Suppressor macrophage (primary cell): ENCODE measurements at places on chromosomes 4 and X.

DNA sequence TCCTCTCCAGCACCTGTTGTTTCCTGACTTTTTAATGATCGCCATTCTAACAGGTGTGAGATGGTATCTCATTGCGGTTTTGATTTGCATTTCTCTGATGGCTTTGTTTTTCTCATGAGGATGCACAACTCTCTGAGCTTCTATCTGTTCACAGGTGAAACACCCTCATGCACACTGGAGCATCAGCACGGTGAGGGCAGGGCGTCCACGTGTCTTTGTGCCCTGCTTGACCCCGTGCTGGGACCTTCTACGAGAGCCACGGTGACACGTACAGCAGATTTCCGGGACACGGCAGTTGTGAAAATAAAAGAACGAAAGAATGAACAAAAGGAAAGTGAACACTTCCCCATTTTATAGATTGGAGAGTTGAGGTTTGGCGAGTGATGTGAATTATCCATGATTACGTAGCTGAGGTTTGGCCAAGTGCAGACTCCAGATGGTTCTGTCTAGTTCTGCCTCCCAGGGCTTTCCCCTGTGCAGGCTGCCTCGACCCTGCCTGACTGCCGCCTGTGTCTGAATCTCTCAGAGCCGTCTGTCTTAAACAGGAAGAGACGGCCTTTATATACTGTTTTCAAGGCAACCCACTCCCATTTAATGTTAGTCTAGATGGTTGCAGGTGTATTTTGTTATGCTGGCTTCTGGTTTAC, 67.8 kb upstream of the SORBS2 start:
- DNase-seq = no peak

DNA sequence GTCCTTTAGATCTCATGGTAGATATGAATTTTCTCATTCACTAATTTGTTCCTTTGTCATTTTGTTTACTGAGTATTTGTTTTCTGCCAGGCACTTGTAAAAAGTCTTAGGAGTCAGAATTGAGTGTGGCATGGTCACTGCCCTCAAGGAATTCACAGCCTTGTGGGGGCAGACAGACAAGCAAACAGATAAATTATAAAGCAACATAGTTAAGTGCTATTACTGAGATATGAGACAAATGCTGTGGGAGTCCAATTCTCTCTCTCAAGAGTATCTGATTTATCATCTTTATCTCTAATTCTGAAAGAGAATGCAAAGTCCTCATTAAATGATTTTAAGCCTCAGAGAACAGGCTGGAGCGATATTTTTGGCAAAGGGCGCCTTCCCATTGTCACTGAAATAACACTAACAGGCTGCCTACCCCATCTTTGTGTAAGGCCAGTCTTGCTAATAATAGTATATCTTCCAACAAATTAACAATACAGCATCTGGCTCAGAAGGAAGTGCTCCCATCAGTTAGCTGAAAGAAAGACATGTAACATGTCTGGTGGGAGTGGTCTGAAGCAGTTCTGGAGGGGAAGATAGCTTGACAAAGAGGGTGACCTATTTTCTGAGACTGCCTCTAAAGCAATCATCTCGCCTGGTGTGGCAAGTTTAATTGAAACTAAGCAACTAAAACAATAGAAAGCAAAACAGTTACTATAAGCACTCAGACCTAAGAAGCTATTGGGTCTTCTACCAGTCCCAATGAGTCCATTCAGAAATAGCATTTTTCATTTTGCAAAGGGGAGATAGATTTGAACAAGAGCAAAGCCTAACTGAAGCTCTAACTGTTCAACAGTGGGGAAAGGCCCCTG, 61.5 kb upstream of the AMOT start:
- no peak for DNase-seq

- no peak for DNase-seq
Observed at GRCh38 chr4:70706044-70706461, 15.7 kb upstream of the RUFY3 start.

DNA sequence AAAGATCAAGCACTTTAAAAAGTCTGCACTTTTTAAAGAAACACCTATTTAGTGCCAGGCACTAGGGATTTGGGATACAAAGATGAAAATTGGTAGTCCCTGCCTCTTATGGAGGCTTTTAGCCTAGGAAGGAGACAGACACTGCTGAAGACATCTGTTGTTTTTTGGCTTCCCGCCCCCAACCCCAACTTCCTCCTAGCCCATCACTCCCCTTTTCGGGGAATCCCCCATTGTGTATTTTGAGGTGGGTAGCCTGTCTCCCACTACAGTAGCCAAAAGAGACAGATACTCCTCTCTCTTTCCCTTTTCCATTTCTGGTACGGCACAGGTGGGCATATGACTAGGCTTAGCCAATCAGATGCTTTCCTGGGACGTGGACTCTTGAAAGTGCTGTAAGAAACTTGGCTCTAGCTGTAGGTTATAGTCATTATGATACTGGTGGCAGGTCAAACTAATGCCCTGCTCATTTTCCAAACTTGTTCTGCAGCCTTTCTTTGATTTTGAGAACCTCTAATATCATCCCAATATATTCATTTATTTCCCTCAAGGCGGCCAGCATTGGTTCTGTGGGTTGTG, 194.6 kb upstream of the RBPJ start:
- no peak for DNase-seq

- no peak for DNase-seq
Observed at GRCh38 chrX:32041181-32041580, 969.3 kb upstream of the FTHL17 start.

DNA sequence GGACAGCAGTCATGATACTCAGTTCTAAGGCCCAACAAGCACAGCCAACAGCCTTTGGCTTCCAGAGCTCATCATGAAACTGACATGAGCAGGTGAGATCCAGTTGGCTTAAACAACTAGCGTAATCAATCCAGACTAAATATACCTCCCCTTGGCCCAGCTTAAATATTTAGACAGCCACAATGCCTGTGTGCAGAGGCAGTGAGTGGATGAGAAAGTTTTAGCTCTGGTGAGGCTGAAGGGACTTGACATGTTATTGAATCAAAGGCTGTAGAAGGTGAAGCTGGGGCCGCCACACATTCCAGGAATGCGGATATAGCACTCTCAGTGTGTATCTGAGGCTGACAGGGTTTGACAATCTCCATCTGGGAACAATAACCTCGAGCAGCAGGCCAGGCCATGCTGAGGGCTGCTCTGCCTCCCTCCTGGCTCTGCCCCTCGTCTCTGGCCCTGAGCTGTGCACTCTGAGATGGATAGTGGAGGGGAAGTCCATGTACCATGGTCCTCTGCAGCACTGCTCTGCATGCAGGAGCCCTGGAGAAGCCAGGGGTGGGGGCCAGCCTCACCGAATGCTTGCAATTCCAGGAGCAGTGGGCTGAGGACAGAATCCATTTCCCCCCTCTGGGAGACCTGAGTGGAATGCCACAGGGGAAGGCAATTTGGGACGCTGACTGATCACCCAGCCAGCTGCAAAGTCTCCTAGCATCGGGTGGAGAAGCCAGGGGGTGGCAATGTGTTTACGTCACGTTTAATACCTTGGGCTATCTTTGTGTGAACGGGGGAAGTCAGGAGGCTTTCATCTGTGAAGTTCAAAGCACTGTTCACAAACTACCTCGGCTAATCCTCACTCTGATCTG, 37.3 kb upstream of the RASL11B start:
- no peak for DNase-seq
